DMS79 treated with DMSO at 0.1 percent for 48 hours (cell line): ENCODE measurements at places on chromosomes 1 and 21.
A peak's percentile ranks its signal among the peaks of the same experiment; 100 is the strongest.

DNA sequence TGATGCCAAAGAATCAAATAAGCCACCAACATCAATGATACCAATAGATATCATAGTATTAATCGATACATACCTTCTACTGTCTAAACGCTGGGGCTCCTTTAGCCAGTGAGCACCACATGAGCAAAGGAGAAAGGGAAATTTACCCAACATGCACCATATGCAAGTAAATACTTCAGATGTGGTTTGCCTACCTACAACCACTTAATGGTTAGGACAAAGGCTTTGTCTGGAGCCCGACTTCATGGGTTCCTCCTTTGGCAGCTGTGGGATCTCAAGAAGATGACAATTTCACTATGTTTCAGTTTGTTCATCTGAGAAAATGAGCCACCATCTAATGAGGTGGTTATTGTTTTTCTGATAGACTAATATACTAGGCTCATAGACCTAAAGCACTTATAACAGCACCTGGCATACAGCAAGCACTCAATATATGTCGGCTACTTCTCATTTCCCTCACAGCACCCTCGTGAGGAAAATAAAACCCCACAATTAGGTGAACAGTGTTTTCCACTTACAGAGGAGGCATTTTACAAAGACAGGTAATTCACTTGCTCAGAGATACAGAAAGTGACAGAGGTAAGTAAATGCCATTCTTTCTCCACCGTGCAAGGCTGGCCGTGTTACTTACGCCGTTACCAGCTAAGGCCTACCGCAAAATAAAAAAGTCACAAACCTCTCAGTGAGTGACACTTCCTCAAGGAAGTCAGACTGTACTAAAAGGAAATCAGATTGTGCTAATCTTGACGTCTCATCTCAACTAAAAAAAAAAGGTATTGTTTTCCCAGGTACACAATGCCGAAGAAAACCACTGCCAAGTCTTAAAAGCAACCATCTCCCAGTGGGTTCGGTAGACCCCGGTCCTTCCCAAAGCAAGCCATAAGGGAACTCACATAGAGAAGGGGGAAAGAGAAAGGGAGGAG lies 1.6 kb downstream of the TTC13 start:
- DNase-seq: peak; percentile 16

DNA sequence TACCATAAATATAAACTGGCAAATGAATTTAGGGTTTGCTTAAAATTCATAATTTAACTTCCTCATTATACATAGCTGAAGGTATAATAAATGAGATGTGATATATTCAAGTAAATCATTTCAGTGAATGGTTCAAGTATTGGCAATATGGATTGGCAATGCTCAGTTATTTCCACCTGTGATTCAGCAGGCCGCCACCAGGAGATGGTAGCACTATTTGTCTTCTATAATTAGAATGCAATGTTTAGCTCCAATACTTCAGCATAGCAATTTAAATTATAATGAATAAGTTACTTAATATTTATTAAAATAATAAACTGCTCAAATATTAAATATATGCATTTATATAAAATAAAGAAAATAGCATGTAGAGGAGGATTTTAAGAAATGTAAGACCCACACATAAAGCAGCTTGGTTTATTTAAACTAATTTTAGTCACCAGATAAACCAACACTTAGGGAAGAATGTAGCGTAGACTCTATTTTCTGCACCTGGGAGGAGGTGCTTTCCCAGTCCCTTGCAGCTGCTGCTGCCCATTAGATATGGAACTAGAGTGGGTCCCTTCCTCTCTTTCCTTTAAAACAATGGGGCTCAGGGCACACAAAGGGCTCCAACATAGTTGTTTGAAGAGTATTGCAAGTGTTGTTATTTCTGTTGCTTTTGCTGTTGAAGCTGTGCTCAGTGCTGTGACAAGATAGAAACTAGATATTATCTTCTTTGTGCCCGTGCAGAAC lies 62.1 kb downstream of the PLPPR4 start:
- DNase-seq: no peak

DNA sequence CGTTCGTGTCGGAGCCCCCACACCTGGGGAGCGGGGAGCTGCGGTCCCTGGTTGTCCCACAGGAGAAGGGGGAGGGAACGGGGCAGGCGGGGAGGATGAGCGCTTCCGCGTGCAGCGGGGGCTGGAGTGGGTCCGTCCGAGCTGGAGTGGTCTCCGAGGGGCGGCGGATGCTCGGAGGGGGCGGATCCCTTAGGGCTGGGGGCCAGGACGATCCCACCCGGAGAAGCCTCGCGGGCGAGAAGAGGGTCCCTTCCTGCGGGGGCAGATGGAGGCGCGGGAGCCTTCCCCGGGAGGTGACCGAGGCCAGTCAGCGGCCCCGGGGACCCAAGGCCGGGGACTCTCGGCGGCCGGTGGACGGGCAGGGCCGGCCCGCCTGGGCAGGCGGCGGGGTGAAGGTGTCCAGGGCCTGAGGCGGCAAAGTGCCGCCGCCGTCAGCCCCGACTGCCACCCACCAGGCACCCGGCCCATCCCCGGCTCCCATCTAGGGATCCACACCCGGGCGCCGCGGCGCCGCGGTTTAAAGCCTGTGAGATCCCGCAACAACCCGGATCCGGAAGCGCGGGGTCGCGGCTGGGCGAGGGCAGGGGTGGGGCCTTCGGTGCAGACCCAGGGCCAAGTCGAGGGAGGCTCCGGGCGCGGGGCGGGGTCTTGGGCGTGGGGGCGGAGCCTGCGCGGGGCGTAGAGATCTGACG lies 5.3 kb upstream of the CCDC27 start:
- peak; percentile 89 for DNase-seq

DNA sequence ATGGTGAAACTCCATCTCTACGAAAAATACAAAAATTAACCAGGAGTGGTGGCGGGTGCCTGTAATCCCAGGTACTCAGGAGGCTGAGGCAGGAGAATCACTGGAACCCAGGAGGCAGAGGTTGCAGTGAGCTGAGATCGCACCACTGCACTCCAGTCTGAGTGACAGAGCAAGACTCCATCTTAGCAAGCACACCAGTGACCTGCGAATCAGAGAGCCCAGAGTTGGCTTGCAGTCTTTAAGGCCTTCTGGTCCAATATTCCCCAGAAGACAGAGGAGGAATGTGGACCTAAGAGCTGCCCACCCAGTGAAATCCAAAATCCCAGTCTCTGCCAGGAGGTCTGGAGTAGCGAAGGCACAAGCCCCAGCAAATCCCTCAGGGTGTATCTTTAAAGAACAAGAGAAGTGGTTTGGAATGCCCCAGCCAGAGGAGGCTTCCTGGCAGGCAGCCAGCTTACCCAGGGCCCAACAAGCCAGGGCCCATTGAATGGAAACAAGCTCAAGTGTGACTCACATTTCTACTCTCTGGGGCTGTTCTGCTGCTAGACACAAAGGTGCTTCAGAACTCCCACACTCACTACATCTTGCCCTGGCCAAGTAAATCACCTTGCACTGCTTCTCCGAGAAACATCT lies 23.9 kb downstream of the GPR161 start:
- peak; percentile 93 for DNase-seq

GRCh38 chr1:5667513-5668325 lies 324.5 kb downstream of the NPHP4 start:
- DNase-seq: peak; percentile 92

GRCh38 chr1:186983327-186983726 lies 154.6 kb downstream of the PLA2G4A start:
- no peak for DNase-seq

- peak; percentile 7 for DNase-seq
These were observed 37.1 kb upstream of the CTTNBP2NL start for GRCh38 chr1:112358798-112359408.
